Body of pancreas (tissue), 4 donors: ENCODE measurements at places on chromosomes 2 and 18. TPM values are rescaled to one million over a fixed set of nuclear protein-coding genes. Genes with fewer than 3 reads are reported as not detected.

GRCh38 chr18:77765468-77765867 is 515.8 kb downstream of the GALR1 start:
- no peaks in the 10 kb centered on the region for H3K27me3 ChIP-seq
- no peak overlapping the region for H3K4me3 ChIP-seq
- no peaks in the 10 kb centered on the region for H3K4me1 ChIP-seq

GRCh38 chr18:78579854-78580577 is 399.6 kb upstream of the SALL3 start:
- H3K27ac ChIP-seq = no peak overlapping the region
- no peaks in the 10 kb centered on the region for H3K27me3 ChIP-seq
- H3K36me3 ChIP-seq = no peaks in the 10 kb centered on the region
- no peaks in the 10 kb centered on the region for H3K4me1 ChIP-seq

DNA sequence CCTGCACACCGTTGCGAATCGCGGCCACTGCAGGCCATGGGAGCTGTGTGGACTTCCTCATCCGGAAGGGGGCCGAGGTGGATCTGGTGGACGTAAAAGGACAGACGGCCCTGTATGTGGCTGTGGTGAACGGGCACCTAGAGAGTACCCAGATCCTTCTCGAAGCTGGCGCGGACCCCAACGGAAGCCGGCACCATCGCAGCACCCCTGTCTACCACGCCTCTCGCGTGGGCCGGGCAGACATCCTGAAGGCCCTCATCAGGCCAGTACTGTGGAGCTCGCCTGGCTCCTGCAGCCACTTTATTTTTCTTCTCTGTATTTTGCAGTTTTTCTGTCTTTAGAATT is 9.0 kb downstream of the ASB1 start:
- peaks cover 4% of the 10 kb centered on the region for H3K36me3 ChIP-seq
- no peak overlapping the region for H3K27ac ChIP-seq
- no peaks in the 10 kb centered on the region for H3K27me3 ChIP-seq
- no peak for DNase-seq
- no peak overlapping the region for H3K4me3 ChIP-seq

GRCh38 chr2:153105829-153106578 is 372.6 kb downstream of the RPRM start:
- no peaks in the 10 kb centered on the region for H3K27me3 ChIP-seq
- H3K4me1 ChIP-seq = no peaks in the 10 kb centered on the region
- H3K27ac ChIP-seq = no peak overlapping the region
- no peaks in the 10 kb centered on the region for H3K36me3 ChIP-seq
- H3K4me3 ChIP-seq = no peak overlapping the region

- no peak overlapping the region for H3K4me3 ChIP-seq
- no peaks in the 10 kb centered on the region for H3K4me1 ChIP-seq
- H3K27me3 ChIP-seq = no peaks in the 10 kb centered on the region
- no peak overlapping the region for H3K27ac ChIP-seq
- DNase-seq = no peak
Observed at GRCh38 chr2:29240601-29241000, 125.4 kb downstream of the CLIP4 start.

- no peak for DNase-seq
- no peaks in the 10 kb centered on the region for H3K27me3 ChIP-seq
- H3K36me3 ChIP-seq = no peaks in the 10 kb centered on the region
Observed at GRCh38 chr2:144374163-144374661, 145.7 kb downstream of the ZEB2 start.

GRCh38 chr2:223053484-223054192 is 1.6 kb downstream of the KCNE4 start:
- no peaks in the 10 kb centered on the region for H3K27me3 ChIP-seq
- peak overlapping the region; percentile 48 for H3K27ac ChIP-seq

DNA sequence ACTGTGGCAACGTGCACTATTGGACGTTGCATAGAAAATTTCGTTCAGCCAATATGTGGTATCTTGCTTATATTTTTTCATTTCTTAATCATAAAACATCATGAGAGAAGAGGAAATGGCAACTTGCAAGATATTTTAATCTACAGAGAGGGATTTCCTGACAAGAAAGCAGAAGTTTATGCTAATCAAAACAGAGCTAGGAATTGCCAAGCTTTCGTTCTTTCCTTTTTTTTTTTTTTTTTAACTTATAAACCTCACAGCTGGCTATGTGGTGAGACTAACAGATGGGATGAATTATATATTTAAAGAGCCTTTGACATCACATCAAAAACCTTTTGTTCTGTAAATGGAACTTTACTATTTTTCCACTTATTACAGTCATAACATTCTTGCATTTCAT is 1136.9 kb upstream of the TMEFF2 start:
- no peaks in the 10 kb centered on the region for H3K36me3 ChIP-seq
- no peaks in the 10 kb centered on the region for H3K4me1 ChIP-seq
- no peak overlapping the region for H3K4me3 ChIP-seq
- H3K27me3 ChIP-seq = no peaks in the 10 kb centered on the region

DNA sequence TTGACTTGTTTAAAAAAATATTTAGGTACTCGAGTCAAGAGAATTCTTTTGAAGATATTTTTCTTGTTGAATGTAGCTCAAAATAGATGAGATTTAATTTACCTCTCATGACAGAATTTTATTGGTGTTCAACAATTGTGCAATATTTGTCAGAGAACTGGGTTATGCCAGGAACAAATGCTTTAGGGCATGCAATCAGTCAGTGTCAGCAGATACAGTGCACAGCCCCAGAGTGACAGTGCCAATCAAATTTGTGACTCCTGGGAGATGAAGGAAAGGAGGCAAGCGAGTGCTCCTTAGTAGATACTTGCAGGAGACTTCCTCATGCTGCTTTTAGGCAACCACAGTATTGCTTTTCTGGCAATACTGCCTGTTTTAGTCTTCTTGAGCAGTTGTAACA is 81.2 kb upstream of the DSEL start:
- no peaks in the 10 kb centered on the region for H3K36me3 ChIP-seq
- H3K27ac ChIP-seq = no peak overlapping the region
- peaks cover 4% of the 10 kb centered on the region for H3K4me1 ChIP-seq
- DNase-seq = no peak

DNA sequence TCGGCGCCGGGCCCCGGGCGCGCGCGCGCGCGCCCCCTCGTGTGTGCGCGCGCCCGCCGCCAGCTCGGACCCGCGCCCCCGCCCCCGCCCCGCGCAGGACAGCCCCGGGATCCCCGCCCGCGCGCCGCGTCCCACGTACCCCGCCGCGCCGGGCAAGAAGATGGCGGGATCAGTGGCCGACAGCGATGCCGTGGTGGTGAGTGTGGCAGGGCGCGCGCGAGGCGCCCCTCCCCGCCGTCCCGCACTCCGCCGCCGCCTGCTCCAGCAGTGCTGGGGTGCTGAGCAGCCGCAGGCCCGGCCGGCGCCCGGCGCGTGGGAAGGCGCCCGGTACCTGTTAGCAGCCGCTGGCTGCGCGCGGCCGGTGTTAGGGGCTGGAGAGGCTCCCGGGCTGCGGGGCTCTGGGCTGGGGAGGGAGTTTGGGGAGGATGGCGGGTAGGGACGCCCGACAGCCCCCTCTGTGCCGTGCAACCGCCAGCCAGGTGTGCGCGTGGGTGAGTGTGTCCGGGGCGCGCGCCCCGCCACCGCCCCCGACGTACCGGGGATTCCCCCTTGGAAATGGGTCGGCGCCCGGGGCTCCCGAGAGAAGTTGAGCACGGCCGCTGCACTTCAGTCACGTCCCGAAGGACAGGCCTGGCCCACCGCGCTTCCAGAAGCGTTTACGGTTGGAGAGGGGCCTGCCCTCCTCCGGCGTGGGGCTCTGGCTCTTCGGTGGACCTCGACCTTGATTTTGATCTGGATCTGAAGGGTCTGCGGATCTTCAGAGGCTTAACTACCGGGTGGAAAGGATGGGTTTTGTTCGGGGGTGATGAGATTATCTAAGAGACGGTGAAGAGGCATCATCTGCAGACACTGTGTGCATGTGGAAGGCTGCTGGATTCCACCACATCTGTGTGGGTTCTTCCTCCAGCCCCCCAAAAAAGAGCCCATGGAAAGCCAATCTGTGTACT is 697 bp downstream of the LGALSL start:
- H3K27ac ChIP-seq = peak overlapping the region; percentile 93
- no peaks in the 10 kb centered on the region for H3K36me3 ChIP-seq
- peak; percentile 66 for DNase-seq

GRCh38 chr2:142165790-142166189 is 35.0 kb upstream of the LRP1B start:
- H3K27ac ChIP-seq = no peak overlapping the region
- no peaks in the 10 kb centered on the region for H3K36me3 ChIP-seq
- no peaks in the 10 kb centered on the region for H3K4me1 ChIP-seq
- DNase-seq = peak; percentile 2
- H3K4me3 ChIP-seq = no peak overlapping the region

- H3K36me3 ChIP-seq = no peaks in the 10 kb centered on the region
- H3K4me1 ChIP-seq = peaks cover 7% of the 10 kb centered on the region
- H3K27ac ChIP-seq = no peak overlapping the region
- DNase-seq = no peak
- no peak overlapping the region for H3K4me3 ChIP-seq
Observed at GRCh38 chr2:205701509-205701908, 19.2 kb downstream of the NRP2 start.

GRCh38 chr2:232476045-232476444 is 11.6 kb downstream of the ECEL1 start:
- H3K36me3 ChIP-seq = no peaks in the 10 kb centered on the region
- H3K27me3 ChIP-seq = no peaks in the 10 kb centered on the region
- H3K4me1 ChIP-seq = no peaks in the 10 kb centered on the region
- no peak overlapping the region for H3K4me3 ChIP-seq
- no peak for DNase-seq

GRCh38 chr2:236859908-236860307 is 225.8 kb upstream of the COPS8 start:
- no peak overlapping the region for H3K27ac ChIP-seq
- DNase-seq = no peak
- no peak overlapping the region for H3K4me3 ChIP-seq

- no peak overlapping the region for H3K27ac ChIP-seq
- H3K36me3 ChIP-seq = no peaks in the 10 kb centered on the region
- no peaks in the 10 kb centered on the region for H3K27me3 ChIP-seq
- no peak overlapping the region for H3K4me3 ChIP-seq
Observed at GRCh38 chr2:3283206-3283605, 94.4 kb downstream of the EIPR1 start.

- no peaks in the 10 kb centered on the region for H3K36me3 ChIP-seq
- H3K4me1 ChIP-seq = no peaks in the 10 kb centered on the region
- no peak overlapping the region for H3K27ac ChIP-seq
- H3K4me3 ChIP-seq = no peak overlapping the region
Observed at GRCh38 chr2:14306268-14306861, 326.2 kb upstream of the LRATD1 start.

DNA sequence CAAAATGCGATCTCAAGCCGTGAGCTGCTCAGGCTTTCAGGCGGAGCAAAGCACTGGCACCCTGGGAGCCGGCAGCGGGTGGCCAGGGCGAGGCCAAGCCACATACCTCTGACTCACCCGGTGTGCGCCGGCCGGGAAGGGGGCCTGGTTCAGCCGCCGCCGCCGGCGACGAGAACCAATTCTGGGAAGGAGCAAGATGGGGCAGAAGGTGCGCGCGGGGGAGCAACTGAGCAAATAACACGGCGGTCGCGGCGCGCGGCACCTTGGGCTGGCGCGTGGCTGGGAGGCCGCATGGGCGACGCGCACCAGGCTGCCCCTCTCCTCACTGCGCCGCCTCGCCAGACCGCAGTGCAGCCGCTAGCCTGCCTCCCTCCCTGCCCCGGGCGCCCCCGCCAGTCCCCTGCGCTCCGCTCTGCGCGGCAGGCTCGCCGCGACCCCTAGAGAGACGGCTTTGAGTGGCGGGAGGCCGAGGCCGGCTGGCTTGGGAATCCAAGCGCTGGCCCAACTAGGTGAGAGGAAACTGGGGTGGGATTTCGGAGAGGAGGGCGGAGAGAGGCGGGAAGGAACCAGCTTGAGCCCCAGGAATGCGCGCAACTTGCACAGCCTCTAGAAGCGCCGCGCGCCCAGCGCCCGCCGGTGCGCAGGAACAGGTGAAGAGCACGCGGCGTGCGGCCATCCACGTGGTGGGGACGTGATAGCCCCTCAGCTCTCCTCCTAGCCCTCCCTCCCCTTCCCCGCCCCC is 3.2 kb downstream of the NRP2 start:
- no peak for DNase-seq
- H3K36me3 ChIP-seq = no peaks in the 10 kb centered on the region
- no peak overlapping the region for H3K27ac ChIP-seq
- no peaks in the 10 kb centered on the region for H3K27me3 ChIP-seq
- peaks cover 39% of the 10 kb centered on the region for H3K4me1 ChIP-seq

DNA sequence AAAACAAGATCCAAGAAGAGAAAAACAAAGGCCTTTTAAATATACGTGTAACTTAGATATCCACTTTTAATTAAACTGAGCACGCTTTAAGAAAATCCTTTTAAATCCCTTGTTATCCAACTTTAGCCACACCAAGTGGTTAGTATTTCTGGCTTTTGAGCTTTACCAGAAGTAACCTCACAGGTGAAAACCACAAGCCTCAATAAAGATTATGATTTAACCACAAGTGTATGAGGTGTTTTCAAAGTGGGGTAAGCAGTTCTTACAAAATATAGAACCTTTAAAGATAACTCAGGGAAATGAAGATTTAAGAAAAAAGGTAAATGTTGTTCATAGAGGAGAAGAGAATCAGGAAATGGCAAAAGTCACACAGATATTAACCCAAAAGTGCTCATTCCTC is 58.4 kb upstream of the CDCA7 start:
- H3K27me3 ChIP-seq = peaks cover 3% of the 10 kb centered on the region
- no peaks in the 10 kb centered on the region for H3K36me3 ChIP-seq
- no peak for DNase-seq
- H3K4me3 ChIP-seq = no peak overlapping the region

DNA sequence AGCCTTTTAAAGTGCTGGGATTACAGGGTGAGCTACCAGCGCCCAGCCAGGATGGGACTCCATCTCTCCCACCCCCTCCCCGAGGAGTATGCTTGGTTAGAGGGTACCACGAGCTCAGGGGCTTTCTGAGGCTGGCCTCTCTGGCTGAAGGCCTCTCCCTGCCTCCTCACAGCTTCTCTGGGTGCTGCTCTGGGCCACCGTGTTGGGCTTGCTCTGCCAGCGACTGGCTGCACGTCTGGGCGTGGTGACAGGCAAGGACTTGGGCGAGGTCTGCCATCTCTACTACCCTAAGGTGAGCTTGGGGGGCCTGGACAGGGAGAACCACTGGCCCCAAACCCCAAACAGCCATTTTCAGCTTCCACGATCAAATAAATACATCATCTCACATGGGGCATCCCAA is 2.9 kb downstream of the SLC11A1 start:
- H3K4me3 ChIP-seq = no peak overlapping the region
- no peaks in the 10 kb centered on the region for H3K36me3 ChIP-seq
- no peak for DNase-seq
- H3K27me3 ChIP-seq = no peaks in the 10 kb centered on the region
- H3K4me1 ChIP-seq = peaks cover 14% of the 10 kb centered on the region
- H3K27ac ChIP-seq = no peak overlapping the region

- no peak overlapping the region for H3K27ac ChIP-seq
- no peaks in the 10 kb centered on the region for H3K27me3 ChIP-seq
- no peaks in the 10 kb centered on the region for H3K36me3 ChIP-seq
- peaks cover 9% of the 10 kb centered on the region for H3K4me1 ChIP-seq
- no peak overlapping the region for H3K4me3 ChIP-seq
Observed at GRCh38 chr2:106061611-106062349, 132.3 kb downstream of the UXS1 start.

Gene TRIM43
- total RNA-seq = not detected

Gene RSAD2
- under 0.01 TPM for total RNA-seq

Gene FAP
- total RNA-seq = 4.2 TPM

Gene CCBE1
- 0.99 TPM for total RNA-seq

Gene TEX44
- not detected for total RNA-seq

Gene PLCL1
- 2.9 TPM for total RNA-seq

Gene RASGRP3
- 22.1 TPM for total RNA-seq

Gene COL4A4
- 10.5 TPM for total RNA-seq

Gene HAAO
- total RNA-seq = 30.3 TPM

Gene VWC2L
- total RNA-seq = not detected
